Lung (tissue), 17 donors: ENCODE measurements at places on chromosomes 12 and 14. TPM values are rescaled to one million over a fixed set of nuclear protein-coding genes. Genes with fewer than 3 reads are reported as not detected.

- no peak overlapping the region for H3K27ac ChIP-seq
- H3K4me3 ChIP-seq: no peak overlapping the region
- no peaks in the 10 kb centered on the region for H3K36me3 ChIP-seq
- DNase-seq: no peak
These were observed 140.1 kb downstream of the DHRS2 start for GRCh38 chr14:23776296-23776695.

- H3K27me3 ChIP-seq: no peaks in the 10 kb centered on the region
- no peak overlapping the region for H3K4me3 ChIP-seq
- no peak for DNase-seq
- H3K4me1 ChIP-seq: no peaks in the 10 kb centered on the region
- H3K36me3 ChIP-seq: no peaks in the 10 kb centered on the region
These were observed 361.9 kb downstream of the DAD1 start for GRCh38 chr14:22227084-22227483.

- peak; percentile 71 for DNase-seq
- H3K27me3 ChIP-seq: no peaks in the 10 kb centered on the region
- peaks cover 41% of the 10 kb centered on the region for H3K4me1 ChIP-seq
- no peak overlapping the region for H3K27ac ChIP-seq
These were observed 291.3 kb upstream of the ATP2B1 start for GRCh38 chr12:89999699-90000505.

GRCh38 chr12:56229916-56230431 lies at the start of gene SLC39A5:
Gene SLC39A5 (plus strand): TSS chr12:56230051. CDS start chr12:56231275, 1,224 bp downstream.
- no peak for DNase-seq
- no peaks in the 10 kb centered on the region for H3K27me3 ChIP-seq
- peaks cover 4% of the 10 kb centered on the region for H3K4me1 ChIP-seq
- no peaks in the 10 kb centered on the region for H3K36me3 ChIP-seq

- H3K27me3 ChIP-seq: no peaks in the 10 kb centered on the region
- peaks cover 15% of the 10 kb centered on the region for H3K4me1 ChIP-seq
- H3K27ac ChIP-seq: peak overlapping the region; percentile 86
- no peak overlapping the region for H3K4me3 ChIP-seq
- DNase-seq: peak; percentile 85
- H3K36me3 ChIP-seq: peaks cover 13% of the 10 kb centered on the region
These were observed 783 bp upstream of the TUBA1B start for GRCh38 chr12:49131894-49132461.

- peaks cover 62% of the 10 kb centered on the region for H3K27me3 ChIP-seq
- no peak for DNase-seq
- no peak overlapping the region for H3K4me3 ChIP-seq
- no peak overlapping the region for H3K27ac ChIP-seq
- H3K4me1 ChIP-seq: peaks cover 8% of the 10 kb centered on the region
- H3K36me3 ChIP-seq: no peaks in the 10 kb centered on the region
These were observed 15.1 kb upstream of the GPATCH2L start for GRCh38 chr14:76136476-76137110.

GRCh38 chr12:402029-402389 lies 565 bp downstream of the CCDC77 start:
- no peak for DNase-seq
- H3K4me1 ChIP-seq: peaks cover 2% of the 10 kb centered on the region
- no peaks in the 10 kb centered on the region for H3K36me3 ChIP-seq
- no peaks in the 10 kb centered on the region for H3K27me3 ChIP-seq

DNA sequence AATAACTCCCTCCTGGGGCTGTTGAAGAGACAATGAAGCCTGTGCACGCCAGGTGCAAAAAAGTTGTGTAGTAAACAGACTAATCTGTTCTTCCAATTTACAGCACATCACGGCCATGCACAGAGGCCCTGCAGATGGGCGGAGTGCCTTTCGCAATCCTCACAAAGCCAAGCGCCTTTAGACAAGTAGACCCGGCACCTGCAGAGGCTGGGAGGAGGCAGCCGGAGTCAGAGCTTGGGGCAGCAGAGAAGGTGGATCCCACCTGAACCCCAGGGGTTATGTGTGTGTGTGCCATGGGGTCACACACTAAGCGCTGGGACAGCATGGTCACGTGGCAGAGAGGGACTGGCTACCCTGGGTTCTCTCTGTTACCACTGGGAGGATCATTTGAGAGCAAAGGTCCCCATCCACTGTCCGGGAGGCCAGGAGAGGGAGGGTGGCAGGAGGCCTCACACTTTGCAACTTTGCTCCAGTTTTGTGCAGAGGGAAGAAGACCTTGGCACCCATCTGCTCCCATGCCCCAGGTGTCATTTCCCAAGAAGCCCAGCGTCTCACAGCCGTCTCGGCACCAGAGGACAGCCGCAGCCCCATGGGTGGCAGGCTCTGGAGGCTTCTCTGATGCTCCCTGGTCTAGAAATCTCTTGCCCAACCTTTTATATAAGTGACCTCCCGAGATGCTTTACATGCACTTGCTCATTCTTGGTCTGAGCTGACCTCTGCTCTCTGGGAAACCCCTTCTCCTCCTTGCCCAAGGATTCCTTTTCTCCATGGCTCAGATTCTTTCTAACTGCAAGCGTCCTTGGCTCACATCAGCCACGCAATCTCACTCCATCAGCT lies 80.0 kb upstream of the DICER1 start:
- H3K27ac ChIP-seq: no peak overlapping the region
- H3K36me3 ChIP-seq: no peaks in the 10 kb centered on the region
- no peak for DNase-seq
- no peaks in the 10 kb centered on the region for H3K4me1 ChIP-seq

GRCh38 chr12:66726556-66726955 lies 47.7 kb upstream of the GRIP1 start:
- no peaks in the 10 kb centered on the region for H3K27me3 ChIP-seq
- no peak overlapping the region for H3K4me3 ChIP-seq
- DNase-seq: no peak
- H3K27ac ChIP-seq: no peak overlapping the region
- H3K36me3 ChIP-seq: no peaks in the 10 kb centered on the region
- H3K4me1 ChIP-seq: no peaks in the 10 kb centered on the region

NTS gene
- total RNA-seq: 0.86 TPM
